ENCODE measurements at places on chromosomes 5 and 9.
A peak's percentile ranks its signal among the peaks of the same experiment; 100 is the strongest.

- no peak for DNase-seq
These were observed 467.0 kb downstream of the CDH10 start for GRCh38 chr5:24177821-24178220.

DNA sequence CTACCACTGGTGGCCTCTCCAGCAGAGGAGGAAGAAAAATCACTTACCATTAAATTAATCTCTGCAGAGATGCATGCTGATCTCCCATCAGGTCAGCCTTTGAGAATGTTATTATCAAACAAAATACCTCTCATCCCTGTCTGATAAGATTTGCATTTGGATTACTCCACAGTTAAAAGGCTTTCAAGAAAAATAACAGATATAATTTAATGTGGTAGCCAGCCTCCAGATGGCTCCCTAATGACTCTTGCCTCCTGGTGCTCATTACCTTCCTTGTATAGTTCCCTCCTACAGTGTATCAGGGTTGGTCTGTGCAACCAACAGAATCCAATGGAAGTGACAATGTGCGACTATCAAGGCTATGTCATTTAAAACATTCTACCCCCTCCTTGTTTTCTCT is 63.6 kb upstream of the TNPO1 start:
- no peak for DNase-seq

DNA sequence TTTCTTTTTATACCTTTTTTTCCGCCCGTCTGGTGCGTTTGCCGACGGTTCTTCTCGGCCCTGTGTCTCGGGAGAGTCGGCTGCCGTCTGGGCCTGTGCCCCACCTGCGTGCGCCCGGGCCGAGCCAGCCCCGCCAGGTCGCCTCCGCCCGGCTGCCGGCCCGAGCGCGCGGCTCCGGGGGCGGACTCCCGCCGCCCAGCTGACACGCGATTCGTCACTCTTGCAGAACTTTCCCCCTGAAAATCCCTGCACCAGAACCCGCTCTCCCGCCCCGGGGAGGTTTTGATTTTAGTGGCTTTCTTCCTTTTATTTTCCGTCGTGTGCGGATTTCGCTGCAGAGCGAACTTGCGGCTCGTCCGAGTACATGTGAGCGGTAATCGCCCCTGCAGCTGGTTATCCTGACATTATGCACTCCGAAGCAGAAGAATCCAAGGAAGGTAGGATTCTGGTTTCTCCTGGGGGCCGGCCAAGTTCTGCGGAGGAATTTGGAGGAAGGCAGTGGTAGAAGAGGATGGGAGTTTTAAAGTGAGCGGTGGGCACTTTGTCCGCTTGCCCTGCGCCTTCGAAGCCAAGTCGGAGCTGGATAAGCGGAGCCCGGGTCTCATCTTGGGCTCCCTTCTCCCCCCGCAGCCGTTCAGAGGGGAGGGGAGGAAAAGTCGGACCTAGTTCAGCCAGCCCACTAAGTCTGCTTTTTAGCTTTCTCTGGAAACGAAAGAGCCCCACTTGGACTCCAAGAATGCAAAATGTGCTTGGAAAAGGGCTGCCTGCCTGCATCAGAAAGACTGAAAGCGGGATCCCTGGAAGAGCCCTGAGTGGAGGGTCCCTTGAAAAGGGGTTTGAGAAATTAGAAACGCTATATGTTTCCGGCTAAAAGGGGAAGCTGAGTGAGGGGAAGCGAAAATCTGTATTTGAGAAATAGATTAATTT is at the start of gene TNFAIP8:
TSS of gene TNFAIP8 (plus strand) at position 335 of the 927 bp plus-strand sequence. CDS start at position 407, 72 bp downstream.
- peak; percentile 62 for DNase-seq

GRCh38 chr9:27433631-27434325 is 90.3 kb upstream of the IFNK start:
- DNase-seq, result no peak

- DNase-seq, result peak; percentile 67
These were observed at the start of gene LCP2 for GRCh38 chr5:170297589-170298462. Gene LCP2 (minus strand): TSS chr5:170297777. CDS start chr5:170297611, 166 bp downstream.

GRCh38 chr5:134511796-134512660 is 13.4 kb upstream of the JADE2 start:
- DNase-seq, result no peak

GRCh38 chr9:128479262-128479661 is 23.5 kb downstream of the ODF2 start:
- no peak for DNase-seq

- DNase-seq, result no peak
These were observed 55.7 kb upstream of the CPLANE1 start for GRCh38 chr5:37304888-37305287.

- no peak for DNase-seq
These were observed 47.9 kb downstream of the SLIT3 start for GRCh38 chr5:169253071-169253470.

- no peak for DNase-seq
These were observed 225.8 kb downstream of the MLLT3 start for GRCh38 chr9:20396509-20396908.

- DNase-seq, result no peak
These were observed 82.5 kb downstream of the FBXO38 start for GRCh38 chr5:148466236-148466580.

DNA sequence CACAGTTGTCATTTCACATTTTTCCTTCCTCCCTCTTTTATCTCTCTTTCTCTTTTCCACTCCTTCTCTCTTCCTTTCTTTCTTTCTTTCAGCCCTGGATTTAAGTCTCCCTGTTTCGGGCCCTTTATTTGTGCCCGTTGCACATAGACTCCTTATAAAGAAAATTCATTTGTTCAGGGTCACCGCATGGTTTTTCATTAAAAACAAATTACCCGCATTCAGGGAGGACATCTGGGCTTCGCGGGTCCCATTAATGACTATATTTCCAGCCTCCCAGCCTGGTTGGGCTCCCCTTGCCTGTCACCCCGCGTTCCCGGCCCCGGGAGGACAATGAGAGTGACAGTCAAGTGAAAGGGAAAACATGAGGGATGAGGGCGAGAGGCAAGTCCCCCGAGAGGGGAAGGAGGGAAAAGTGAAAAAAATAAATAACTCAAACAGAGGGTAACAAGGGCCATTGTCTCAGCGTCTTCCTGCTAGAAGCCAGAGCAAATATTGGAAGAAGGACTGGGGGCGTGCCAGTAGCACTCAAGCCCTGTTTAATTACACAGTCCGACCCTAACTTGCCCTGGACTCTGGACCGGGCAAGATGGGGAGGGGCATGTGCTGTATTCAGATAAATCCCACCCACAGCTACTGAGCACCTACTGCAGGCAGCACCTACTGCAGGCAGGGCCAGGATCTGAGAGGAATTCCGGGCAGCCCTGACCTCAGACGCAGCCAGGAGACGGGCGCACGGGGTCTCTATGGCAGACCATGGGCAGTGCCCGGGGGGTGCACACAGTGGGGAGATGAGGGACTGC is 166.2 kb downstream of the PAX5 start:
- DNase-seq, result no peak

All from CD4-positive, alpha-beta T cell treated with Interleukin-1 beta for 1 hour (primary cell).